ENCODE measurements at places on chromosomes 1 and 21. TPM values are rescaled to one million over a fixed set of nuclear protein-coding genes. Genes with fewer than 3 reads are reported as not detected.
A peak's percentile ranks its signal among the peaks of the same experiment; 100 is the strongest.

DNM3 gene
- 3.4 TPM for total RNA-seq

TOMM40L gene
- total RNA-seq = 6.7 TPM

NR1I3 gene
- not detected for total RNA-seq

SLC25A34 gene
- 3.0 TPM for total RNA-seq

FCAMR gene
- not detected for total RNA-seq

TRPM2 gene
- 3.1 TPM for total RNA-seq

DNA sequence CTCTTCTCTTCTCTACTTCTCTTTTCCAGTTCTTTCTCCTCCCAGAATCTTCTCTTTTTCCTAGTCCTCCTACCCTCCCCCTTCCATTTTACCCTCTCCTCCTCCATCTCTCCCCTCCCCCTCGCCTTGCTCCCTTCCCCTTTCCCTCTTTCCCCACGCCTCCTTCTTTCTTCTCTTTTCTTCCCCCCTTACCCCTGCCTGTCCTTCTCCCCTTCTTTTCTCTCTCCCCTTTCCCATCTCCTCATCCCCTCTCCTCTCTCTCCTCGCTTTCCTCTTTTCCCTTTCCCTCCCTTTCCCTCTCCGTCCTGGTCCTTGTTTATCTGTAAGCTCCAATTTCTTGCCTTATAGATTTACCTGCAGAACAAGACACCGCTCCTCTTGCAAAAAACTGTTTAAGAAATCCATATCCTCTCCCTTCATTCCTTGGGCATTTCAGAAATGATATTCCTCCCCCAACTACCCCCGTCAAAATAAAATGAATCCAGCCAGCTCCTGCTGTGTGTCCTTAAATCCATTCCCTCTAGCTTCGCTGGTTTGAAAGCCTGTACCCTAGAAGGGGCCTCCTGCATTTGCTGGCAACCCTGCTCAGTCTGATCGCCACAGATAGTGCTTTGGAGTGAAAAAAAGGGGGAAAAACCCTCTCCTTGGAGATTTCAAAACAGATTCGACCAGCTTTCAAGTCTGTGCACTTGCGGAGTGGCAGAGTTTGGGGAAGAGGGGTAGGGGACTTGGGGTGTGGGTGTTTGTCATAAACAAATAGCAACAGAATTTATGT is 89.4 kb downstream of the PAPPA2 start:
- no peak for DNase-seq

GRCh38 chr1:205068457-205069040 is 15.7 kb downstream of the TMEM81 start:
- DNase-seq = no peak

- DNase-seq = no peak
Measured at GRCh38 chr1:109630898-109631512, 11.4 kb downstream of the AMPD2 start.

DNA sequence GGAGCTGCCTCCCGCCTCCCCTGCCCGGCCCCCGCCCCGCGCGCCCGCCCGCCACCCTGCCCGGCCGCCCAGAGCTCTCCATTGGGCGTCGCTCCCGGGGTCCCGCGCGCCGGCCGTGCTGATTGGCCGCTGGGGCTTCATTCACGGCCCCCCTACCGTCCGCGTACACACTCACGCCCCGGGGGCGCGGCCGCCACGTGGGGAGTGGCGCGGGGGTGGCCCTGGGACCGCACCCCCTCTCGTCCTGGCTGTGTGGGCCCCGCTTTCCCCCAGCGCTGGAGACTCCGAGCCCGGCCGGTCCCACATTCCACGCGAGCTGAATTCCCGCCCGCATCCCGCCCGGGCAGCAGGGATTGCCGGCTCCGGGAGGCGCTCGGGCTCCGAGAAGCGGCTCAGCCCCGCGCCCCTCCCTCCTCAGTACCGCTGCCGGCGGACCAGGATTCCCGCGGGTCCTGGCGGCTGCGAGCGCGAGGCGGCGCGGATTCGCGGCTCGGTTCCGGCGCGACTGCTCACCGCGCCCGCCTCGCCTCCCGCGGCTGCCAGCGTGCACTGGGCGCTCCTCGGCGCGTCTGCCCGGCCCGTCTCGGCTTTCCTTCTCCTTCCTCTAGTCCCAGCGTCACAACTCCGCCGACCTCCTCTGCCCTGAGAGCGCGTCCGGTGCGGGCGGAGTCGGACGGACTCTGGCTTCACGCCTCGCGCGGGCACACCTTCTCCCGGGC is 450 bp upstream of the POU3F1 start:
- DNase-seq = peak; percentile 88

DNA sequence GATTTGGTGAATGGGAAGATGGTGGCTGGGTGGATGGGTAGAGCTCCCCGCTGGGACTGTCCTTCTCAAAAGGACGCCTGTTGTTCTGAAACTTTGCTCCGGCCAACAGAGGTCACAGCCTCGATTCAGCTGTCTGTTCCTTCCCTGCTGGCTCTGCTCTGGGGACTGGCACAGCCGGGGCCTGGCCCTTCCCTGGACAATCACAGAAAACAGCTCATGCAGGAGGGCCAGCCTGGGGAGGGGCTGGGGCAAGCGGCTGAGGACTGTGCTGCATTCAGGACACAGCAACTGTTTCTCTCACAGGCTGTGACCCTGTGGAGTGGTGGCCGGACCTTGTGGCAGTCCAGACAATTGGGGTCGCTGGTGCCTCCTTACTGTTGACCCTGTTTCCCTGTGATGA is 110.7 kb upstream of the TMEM51 start:
- no peak for DNase-seq

DNA sequence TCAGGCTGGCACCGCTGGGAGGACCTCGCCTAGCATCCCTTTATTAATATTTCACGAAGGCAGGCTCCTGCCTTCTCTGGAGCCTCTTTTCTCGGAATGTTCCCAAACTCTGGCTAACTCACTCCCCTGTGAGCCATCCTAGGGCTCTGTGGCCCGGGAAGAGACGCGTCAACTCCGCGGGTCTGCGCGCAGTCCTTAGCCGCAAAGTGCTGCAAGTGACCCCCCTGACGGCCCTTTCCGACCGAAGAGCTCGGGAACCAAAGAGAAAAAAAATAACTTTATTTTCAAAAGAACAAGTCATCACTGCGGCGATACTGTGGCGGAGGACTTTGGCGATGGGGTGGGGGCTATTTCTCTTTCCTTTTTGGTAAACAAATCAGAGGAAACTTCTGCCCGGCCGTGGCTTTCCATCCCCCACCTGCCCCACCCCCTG is 14.6 kb downstream of the NR5A2 start:
- no peak for DNase-seq

GRCh38 chr21:35127851-35128250 is 78.7 kb upstream of the RUNX1 start:
- DNase-seq = no peak

GRCh38 chr1:2231532-2232254 is 3.6 kb downstream of the SKI start:
- DNase-seq = no peak

- peak; percentile 69 for DNase-seq
Measured at GRCh38 chr1:204751883-204752687, 66.5 kb upstream of the LRRN2 start.

DNA sequence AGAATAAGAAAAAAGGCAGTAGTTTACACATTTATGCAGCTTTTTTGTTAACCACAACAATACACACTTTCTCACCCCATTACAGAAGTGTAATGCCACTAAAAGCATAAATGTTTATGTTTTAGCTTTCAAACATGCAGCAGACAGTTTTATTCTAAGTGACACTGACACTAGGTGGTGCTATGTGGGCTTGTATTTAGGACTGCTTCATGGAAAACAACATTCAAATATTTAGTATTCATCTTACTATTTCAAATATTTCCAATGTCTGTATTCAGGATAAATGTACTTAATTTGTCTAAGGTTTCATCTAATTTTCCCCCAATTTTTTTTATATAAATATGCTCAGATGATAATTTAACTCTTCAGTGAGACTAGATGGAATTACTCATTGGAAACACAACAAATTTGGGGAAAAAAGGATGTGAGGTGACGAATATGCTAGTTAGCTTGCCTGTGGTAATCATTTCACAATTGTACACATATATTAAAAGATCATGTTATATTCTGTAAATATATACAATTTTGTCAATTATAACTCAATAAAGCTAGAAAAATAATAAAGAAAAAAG is 71.4 kb downstream of the USP1 start:
- no peak for DNase-seq

GRCh38 chr21:36989699-36990507 is 16.6 kb upstream of the RIPPLY3 start:
- peak; percentile 90 for DNase-seq

GRCh38 chr1:54229281-54229891 is 29.4 kb downstream of the MRPL37 start:
- no peak for DNase-seq

- no peak for DNase-seq
Measured at GRCh38 chr1:157956732-157957131, 36.7 kb upstream of the KIRREL1 start.

DNA sequence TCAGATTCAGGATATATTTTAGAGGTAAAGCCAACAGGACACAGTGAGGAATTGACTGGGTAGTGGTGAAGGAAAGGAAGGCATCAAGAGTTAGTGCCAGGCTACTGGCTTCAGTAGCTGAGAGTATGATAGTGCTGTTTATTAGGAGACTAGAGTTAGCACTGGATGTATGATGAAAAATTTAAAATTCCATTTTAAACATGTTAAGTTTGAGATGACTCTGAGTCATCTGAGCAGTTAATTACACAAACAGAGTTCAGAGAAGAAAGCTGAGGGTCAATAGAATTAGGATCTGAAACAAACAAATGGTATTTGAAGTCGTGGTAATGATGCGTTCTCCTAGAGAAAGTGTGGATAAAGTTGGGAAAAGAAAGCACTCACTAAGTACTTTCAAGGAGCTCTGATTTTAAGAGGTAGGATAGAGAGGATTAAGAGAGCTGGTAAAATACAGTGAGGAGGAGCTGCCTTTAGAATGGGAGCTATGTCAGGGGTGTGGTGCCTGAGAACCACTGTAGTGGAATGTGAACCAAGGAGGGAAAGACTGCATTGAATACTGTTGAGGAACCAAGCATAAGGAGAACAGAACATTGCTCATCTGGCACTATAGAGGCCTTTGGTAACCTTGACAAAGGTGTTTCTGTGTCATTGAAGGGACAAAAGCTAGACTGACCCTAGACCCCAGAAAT is 21.7 kb upstream of the SHCBP1L start:
- DNase-seq = no peak

All from suprapubic skin (tissue), 4 donors.